ENCODE measurements at places on chromosomes 4 and X.

GRCh38 chr4:174874898-174875297 is 43.3 kb upstream of the ADAM29 start:
- DNase-seq: no peak

- DNase-seq: no peak
Observed at GRCh38 chrX:53211391-53211978, 13.5 kb downstream of the KDM5C start.

GRCh38 chr4:181330654-181331201 is 912.5 kb upstream of the TENM3 start:
- DNase-seq: no peak

DNA sequence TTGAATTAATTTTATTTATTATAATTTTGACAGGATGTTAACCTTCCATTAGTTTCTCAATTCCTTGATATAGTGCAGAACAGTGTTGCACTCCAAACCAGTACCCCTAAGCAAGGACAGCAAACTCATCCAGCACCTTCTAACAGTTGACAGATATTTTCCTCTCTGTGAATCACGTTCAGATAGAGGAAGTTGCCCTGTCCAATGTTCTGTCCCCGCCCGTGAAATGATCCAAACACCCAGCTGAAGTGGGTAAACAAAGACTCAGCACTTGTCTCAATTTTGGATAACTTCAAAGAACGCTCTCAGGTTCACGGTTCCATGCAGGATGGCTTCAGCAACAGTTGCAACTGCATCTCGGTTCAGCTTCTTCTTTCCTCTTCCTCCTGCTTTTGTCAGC is 1240.0 kb upstream of the ADGRL3 start:
- DNase-seq: no peak

- no peak for DNase-seq
Observed at GRCh38 chr4:36206012-36206411, 38.3 kb downstream of the ARAP2 start.

- no peak for DNase-seq
Observed at GRCh38 chr4:56460085-56460484, 7.3 kb upstream of the SRP72 start.

GRCh38 chr4:118994030-118994429 is 105.4 kb downstream of the SYNPO2 start:
- no peak for DNase-seq

GRCh38 chr4:100948911-100949310 is 398.4 kb downstream of the PPP3CA start:
- DNase-seq: no peak

- no peak for DNase-seq
Observed at GRCh38 chrX:33045882-33046281, 165.5 kb downstream of the DMD start.

DNA sequence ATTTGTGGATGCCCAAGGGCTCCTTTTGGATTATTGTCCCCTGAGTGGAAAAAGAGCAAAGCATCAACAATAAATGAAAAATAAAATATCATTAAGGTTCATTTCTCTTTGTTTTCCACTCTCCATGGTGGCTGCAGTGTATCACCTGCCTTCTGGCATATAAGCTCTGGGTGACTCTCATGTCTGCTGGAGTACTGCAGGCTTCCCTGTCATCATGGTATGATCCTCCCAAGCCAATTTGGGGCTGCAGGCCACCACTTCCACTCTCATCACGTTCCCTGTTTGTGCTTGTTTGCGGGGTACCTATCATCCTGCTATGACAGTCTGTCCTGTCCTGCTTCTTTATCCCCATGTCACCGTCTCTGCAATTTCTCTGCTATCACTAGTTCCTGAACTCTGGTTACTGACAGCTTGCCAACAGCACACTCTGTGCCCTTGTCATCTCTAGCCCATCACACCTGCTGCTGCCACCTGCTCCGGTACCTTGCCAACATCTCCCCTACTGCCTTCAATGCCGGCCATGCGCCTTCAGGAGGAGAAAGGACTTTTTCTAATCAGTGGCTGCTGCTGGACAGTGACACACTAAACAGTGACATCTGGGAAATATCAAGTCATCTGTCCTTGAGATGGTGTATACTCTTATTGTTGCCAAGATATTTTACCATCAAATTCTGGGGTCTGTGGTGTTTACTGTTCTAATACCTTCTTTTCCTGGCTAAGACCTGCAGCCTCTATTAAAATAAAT is 23.0 kb upstream of the FGF5 start:
- DNase-seq: no peak

DNA sequence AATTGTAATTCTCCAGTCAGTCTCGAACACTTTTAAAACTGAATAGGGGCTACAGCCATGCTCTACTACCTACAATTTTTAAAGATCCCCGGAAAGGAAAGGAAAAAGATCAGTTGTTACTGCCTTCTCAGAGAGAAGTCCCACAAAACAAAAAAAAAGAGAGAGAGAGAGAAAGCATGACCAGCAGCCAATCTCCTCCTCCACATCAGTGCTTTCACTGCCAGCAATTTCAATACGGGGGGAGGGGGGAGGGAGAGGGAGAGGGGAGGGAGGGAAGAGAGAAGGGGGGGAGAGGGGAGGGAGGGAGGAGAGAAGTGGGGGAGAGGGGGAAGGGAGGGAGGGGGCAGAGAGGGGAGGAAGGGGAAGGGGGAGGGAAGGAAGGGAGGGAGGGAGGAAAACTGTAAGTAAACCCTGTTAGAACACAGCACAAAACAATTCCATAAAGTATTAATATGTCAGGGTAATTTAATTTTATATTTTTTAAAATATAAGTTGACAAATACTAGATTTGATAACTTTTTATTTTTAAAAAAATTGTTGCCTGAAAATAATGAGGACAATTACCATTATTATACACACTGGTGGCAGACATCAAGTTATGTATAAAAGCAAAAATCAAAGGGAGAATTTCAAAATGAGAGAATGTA is 108.0 kb downstream of the LRBA start:
- DNase-seq: no peak

DNA sequence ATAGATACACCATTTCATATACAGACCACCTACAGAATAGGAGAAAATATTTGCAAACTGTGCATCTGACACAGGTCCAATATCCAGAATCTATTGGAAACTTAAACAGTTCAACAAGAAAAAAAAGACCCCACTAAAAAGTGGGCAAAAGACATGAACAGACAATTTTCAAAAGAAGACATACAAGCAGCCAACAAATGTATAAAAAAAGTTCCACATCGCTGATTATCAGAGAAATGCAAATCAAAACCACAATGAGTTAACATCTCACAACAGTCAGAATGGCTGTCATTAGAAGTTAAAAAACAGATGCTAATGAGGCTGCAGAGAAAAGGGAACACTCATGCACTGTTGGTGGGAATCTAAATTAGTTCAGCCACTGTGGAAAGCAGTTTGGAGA is 36.8 kb downstream of the KIAA0232 start:
- no peak for DNase-seq

DNA sequence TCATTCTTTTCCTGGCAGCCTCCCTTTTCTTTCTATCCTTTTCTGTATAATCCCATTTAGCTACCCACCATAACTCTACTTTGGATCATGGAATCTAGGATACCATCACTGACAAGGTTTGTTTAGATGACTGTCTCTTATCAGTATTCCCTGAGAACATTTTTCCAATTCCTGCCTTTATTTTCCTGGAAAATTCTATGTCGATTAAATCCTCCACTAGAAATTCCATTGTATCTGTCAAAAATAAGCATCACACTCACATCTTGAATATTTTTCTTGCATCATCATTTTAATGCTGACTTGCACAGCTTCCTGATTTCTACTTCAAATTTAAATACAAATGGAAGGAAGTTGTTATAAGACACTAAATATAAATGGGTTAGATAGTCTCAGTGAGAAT is 20.2 kb downstream of the TRIM2 start:
- no peak for DNase-seq

DNA sequence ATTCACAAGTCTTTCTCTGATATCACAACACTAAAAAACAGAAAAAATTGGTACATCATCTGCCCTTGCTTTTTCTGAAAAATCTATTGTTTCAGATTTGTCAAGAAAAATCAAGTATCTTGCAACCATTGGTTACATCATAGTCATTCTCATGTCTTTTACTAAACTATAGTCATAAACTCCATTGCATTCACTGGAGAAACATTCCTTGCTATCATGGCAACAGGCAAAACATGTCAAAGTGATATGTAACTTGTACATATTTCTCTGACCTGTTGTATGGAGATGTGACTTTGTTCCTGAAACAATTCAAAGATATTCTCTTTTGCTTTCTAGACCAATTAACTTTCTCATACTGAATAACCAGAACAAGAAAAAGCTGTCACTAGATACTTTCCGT is 121.9 kb upstream of the ANK2 start:
- no peak for DNase-seq

- DNase-seq: no peak
Observed at GRCh38 chrX:45261005-45261404, 60.3 kb upstream of the DIPK2B start.

DNA sequence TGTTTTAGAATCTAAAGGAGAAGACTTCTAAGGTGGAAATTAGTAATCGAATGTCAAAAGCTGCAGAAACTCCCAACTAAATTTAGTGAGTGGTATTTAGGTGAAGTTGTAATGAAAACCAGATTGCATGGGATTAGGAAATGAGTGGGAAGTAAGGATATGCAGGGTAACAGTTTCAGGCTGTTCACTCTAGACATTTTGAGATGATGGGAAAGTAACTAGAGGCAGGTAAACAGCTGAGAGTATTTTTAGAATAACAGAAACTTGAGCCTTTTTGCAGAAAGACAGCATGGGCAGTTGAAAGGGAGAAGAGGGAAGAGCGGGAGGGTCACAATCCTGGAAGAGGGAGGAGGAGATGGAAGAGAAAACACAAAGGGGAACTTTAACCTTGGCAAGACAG is 12.7 kb downstream of the SPRY1 start:
- DNase-seq: no peak

DNA sequence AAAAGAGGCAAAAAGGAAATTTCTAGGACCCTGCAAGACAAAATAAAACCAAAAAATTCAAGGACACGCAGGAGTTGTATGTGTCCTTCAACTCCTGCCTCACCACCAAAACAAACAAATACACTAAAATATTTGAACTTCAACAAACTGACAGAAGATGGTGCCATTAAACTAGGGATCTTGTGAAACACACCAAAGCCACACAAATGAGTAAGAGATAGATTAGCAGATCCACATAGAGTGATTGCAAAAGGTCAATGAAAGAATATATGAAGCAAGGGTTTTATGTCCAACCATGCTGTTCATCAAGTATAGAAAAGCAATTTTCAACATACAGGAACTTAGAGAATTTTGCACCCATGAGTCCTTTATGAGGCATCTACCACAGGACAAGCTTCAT is 40.1 kb upstream of the SCML1 start:
- DNase-seq: no peak

DNA sequence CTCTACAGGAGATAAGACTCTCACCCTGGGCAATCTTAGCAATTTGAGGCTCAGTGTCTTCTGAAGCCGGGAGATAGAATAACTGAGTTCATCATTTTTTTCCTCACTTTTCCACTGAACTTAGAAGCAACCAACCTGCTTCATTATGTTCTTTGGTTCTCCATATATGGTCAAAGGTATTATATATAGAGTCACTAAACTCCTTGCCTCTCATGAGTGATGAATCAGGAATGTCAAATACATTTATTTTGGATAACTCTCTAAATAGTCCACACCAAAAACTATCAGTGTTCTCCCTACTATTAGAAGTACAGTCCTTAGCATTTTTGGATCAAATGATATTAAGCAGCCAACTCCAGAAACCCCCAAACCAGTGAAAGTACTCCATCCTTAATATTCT is 421.5 kb upstream of the EPHA5 start:
- DNase-seq: no peak

- no peak for DNase-seq
Observed at GRCh38 chr4:134219043-134219442, 17.5 kb upstream of the PABPC4L start.

GRCh38 chrX:29233592-29234183 is 646.4 kb downstream of the IL1RAPL1 start:
- DNase-seq: no peak

- DNase-seq: no peak
Observed at GRCh38 chr4:114282937-114283336, 303.5 kb upstream of the ARSJ start.

DNA sequence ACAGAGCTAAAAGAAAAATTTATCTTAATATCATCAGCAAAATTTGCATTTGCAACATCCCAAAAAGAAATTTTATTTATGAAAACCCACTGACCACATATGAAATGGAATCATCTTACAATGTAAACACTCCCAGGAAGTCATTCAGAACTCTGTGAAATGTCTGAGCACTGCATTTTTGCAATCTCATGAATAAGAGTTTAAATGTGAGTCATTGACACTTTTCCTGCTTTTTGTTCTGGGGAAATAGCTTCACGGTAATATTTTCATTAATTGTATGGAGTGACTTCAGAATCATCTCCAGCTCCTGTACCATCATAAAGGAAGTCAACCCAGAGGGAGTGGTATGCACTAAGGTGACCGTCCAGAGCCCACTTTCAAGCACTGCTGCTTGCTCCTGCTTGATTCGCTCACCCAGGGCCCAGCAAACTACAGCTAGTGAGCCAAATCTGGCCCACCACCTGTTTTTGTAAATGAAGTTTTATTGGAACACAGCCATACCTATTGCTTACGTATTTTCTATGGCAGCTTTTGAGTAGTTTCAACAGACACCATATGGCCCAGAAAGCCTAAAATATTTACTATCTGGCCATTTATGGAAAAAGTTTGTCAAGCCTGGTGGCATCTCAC is 17.2 kb downstream of the EDNRA start:
- no peak for DNase-seq

DNA sequence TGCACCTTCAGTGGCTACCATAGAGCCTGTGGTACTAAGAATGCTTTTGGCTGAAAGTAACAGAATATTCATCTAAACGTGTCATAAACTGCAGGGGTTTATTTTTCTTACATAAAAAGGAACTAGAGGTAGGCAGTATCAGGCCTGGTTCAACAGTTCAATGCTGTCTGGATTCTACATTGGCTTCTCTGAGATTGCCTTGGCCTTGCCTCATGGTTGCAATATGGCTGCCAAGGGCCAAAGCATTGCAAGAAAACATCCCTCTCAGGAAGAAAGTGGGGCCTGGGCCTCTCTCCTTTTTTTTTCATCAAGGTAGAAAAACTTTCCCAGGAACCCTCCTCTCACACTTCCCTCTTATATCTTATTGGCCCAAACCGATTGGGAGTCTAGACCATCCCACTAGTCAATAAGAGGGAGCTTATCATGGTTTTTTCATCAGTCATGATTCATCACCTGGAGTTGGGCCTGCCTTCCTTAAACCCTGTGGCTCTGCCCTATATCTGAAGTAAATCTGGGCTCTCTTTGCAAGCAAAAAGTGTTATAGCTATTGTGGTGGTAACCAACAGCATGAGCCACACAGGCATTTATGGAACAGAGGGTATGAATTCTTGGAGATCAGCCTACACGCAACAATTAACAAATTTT is 1.8 kb upstream of the DOCK11 start:
- no peak for DNase-seq

DNA sequence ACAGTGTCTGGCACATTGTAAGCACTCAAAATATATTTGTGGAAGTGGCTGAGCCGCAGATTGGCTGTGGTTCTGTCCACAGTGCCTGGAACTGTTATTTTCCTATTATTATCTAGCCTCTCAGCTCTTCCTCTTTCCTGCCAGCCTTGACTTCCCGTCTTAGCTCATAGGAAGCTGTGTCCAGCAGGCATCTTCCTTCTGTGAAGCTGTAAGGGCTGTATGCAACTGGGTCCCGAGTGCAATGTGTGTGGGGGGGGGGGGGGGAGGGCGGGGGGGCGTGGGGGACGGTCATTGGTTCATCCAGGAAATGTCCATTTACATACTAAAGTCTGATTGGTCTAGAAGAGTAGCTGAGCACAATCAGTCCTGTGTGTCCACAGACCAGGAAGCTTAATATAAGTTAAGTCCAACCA is 210.7 kb downstream of the PDGFRA start:
- DNase-seq: no peak

Measured in activated CD4-positive, alpha-beta T cell treated with anti-CD3 and anti-CD28 coated beads, Interleukin-2, amount 10 ng/mL, durations not matched to agents 24 days and 14 days (primary cell).